ENCODE measurements at places on chromosomes 1 and 21.

DNA sequence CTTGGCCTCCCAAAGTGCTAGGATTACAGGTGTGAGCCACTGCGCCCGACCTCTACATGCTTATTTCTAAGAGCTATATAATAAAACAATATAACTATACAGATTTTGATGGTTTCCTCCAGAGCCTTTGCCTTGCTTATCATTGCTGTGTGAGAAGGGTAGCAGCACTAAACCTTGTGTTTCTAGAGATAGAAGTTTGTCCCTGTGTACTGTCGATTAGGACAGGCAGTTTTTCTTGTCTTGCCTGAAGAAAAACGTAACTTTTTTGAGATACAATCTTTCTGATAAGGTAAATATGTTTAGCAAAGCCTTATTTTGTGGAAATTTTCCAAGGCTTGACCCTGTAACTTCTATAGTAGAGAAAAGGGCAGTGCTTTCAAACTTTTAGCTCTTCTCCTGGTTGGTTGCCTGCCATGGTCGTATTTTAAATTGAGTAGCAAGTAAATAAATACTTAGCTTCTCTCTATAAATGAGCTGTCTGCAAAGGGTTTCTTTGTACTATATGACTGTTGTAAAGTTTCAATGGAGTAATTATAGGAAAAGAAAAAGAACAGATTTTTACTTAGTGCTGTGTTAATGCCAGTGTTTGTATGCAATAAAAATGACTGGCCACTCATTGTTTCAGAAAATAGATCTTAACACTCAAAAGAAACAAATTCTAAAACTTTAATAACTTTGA lies 86.4 kb upstream of the CACYBP start:
- DNase-seq, result no peak

DNA sequence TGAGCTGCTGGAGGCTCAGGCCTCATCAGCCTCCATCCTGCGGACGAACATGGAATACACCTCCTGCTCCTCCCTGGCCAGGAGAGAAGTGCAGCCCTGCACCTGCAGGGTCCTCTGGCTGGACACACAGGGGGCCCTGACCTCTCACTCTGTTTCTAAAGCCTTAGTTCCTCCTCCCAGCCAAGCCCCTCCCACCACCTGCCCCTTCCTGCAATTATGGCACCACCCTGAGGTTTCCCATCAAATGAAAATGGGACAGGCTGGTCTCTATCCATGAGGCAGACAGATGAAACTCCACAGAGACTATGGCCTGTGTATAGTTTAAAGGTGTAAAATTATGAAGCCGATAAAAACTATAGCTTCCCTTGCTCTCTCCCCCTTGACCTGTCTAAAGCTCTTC lies 42.6 kb downstream of the CACNA1S start:
- DNase-seq, result no peak

DNA sequence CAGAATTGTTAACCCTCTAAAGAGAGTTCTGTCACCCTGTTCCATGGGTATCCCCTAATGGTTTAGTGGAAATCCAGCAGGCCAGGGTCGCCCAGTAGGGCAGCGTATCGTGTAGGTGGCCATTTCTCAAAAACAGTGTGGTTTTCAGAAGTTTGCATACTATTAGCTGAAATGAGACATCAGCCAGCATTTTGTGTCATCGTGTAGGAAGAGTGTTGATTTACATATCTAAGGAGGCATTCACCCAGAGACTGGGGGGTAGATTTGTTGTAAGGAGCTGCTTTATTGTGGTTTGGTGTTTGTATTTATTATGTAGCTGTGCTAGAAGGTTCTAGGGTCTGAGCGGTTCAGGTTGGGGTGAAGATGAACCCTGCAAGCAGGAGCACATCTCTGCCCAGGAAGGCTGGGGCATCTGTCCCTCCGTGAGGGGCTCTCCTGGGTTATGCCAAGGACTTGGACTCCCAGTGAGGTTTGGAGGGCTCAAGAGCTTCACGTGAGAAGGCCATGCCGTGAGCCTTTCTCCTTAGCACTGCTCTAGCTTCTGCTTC lies 174.4 kb downstream of the PGBD5 start:
- DNase-seq, result no peak

GRCh38 chr1:43532716-43533115 lies 2.0 kb downstream of the PTPRF start:
- no peak for DNase-seq

DNA sequence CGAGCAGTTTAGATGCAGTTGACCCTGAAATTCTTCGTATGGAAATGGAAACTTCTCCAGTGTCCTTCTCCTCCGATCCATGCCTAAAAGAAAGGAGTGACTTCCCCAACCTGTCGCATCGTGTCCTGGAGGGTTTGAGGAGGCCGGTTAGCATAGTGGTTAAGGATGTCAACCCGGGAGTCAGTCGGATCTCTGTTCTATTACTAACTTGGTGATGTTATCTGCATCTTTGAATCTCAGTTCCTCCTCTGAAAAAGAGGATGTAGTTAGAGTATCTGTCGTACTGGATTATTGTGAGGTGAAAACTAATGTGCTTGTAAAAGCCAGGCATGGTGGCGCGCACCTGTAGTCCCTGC lies 684 bp downstream of the ZBTB8B start:
- DNase-seq, result no peak

DNA sequence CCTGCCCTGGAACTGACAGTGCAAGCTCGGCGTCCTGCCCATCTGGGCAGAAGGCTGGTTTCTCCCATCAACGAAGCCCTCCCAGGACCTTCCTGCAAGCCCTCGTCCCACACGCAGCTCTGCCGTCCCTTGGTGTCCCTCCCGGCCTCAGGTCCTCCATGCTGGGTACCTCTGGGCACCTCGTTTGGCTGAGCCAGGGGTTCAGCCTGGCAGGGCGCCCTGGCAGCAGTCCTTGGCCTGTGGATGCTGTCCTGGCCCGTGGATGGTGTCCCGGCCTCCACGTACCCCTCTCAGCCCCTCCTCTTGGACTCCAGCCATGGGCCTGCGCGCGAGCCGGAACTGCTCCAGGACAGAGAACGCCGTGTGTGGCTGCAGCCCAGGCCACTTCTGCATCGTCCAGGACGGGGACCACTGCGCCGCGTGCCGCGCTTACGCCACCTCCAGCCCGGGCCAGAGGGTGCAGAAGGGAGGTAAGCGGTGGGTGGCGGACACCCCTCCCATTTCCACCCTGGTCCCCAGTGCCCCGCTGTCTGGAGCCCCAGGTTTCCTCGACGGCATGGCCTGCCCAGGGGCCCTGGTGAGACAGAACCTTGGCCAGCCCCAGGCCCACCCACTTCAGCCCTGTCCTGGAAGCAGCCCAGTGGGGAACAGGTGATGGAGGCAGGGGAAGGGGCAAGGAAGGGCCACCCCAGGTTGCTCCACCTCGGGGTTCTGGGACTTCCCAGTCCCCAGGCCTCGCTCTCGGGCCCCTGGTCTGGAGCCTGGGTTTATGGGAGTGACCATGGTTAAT lies 3.5 kb downstream of the TNFRSF14 start:
- no peak for DNase-seq

- no peak for DNase-seq
These were observed 14.3 kb downstream of the ATF3 start for GRCh38 chr1:212622906-212623305.

GRCh38 chr21:42080788-42081083 lies 9.6 kb downstream of the UMODL1 start:
- DNase-seq, result no peak

- no peak for DNase-seq
These were observed 707.8 kb downstream of the USP25 start for GRCh38 chr21:16437586-16437985.

GRCh38 chr1:209328196-209328595 lies 255.3 kb upstream of the CAMK1G start:
- DNase-seq, result no peak

GRCh38 chr1:226046240-226046639 lies 16.3 kb upstream of the H3-3A start:
- no peak for DNase-seq

DNA sequence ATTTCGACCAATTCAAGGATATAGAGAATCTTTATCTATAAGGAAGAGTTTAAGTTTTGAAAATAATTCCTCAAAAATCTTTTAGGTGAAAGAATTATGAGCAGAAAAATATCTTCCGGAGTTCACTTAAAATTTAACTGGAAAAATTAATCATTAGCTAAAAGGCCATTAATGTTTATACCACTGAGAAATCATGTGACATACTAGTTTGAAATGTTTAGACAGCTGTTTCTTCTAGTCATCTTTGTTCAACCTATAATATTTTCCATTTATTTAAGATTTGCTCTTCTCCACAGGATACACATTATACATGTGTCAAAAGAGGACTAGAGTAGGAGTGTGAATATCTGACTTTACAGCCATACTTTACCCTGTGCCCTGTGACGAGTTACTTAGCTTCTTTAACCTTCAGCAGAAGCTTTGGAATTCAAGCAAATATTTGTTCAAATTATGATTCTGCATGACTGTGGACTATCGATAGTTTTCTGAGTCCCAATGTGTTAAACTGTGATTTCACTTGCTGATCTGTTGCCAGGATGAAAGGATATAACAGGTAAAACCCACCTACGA lies 374.8 kb downstream of the BRINP3 start:
- no peak for DNase-seq

GRCh38 chr1:208523007-208523406 lies 278.8 kb upstream of the PLXNA2 start:
- DNase-seq, result no peak

- no peak for DNase-seq
These were observed 66.1 kb downstream of the CD2 start for GRCh38 chr1:116820369-116820768.

DNA sequence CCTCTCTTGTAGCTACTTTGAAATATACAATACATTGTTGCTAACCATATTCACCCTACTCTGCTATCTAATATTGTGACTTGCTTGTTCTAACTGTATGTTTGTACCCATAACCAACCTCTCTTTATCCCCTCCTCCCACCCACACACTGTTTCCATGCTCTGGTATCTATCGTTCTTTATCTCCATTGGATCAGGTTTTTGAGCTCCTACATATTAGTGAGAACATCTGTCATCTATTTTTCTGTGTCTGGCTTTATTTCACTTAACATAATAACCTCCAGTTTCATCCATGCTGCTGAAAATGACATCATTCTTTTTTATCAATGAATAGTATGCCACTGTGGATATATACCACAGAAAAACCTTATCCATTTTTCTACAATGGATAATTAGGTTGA lies 1230.1 kb downstream of the PLA2G4A start:
- no peak for DNase-seq

DNA sequence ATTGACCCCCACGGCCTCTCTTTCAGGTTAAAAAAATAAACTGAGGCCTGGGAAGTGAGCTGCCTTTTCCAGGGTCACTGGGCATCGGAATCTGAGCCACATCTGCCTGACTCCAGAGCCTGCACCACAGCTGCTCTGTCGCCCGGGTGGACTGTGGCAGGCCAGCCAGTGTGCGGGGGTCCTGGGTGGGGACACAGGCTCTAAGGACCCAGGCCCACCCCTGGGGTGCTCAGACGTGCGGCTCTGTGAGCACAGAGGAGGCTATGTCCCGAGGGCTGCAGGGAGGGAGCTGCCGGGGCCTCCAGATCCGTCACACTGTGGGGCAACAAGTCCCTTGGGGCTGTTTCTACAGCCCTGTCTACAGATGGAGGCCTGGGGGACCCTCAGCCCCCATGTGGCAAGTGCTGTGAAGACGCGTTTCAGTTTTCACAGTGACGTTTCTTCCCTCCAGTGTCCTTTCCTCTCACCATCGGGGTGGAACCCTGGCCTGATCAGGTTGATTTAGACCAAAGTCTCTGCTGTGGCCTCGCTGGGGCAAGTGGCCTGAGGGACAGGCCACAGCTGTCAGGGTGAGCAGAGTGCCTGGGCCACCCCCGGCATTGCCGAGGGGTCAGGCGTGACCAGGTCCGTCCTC lies 39.2 kb upstream of the ACTRT2 start:
- no peak for DNase-seq

GRCh38 chr21:37550157-37550556 lies 183.6 kb downstream of the DYRK1A start:
- no peak for DNase-seq

GRCh38 chr1:9282696-9282955 lies 10.1 kb upstream of the SPSB1 start:
- DNase-seq, result no peak

- no peak for DNase-seq
These were observed 271.9 kb downstream of the HHAT start for GRCh38 chr1:210600421-210601159.

- DNase-seq, result no peak
These were observed 37.7 kb upstream of the MAP10 start for GRCh38 chr1:232767305-232768074.

DNA sequence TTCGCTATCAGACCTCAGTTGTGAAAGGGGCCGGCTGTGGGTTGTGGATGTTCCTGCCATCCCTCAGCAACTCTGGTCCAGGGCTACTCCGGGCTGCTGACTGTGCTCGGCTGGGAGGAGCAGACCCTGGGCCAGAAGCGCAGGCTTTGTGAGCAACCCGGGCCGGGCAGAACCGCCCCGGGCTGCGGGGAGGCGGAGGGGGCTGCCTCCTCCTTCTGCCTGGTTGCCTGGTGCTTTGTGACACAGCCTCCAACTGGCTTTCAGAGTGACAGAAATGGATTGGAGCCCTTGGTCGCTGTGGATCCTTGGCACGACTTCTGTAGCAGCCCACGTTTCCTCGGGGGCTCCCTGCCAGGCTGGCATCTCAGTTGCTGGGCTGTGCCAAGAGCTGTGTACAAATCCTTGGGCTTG lies 10.0 kb downstream of the DRAXIN start:
- DNase-seq, result no peak

- DNase-seq, result peak; percentile 18
These were observed 18.6 kb upstream of the RGS8 start for GRCh38 chr1:182702826-182703524.

DNA sequence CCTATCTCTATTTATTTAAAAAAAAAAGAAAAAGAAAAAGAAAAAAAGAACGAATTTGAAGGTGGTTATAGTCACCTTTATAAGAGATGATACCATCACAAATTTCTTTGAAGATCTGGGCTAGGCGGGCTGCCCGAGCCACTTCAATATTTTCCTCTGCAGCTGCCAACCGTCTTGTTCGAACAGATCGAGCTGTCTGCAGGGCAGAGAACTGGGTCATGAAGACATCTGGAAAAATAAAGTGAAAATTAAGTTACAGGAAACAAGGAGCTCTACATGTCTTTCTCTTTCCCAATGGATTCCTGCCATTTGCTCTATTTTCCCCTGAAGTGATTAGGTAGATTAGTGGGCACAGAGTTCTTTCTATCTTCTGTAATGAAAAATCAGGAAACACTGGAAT lies 31.9 kb downstream of the RUSC1 start:
- DNase-seq, result no peak

DNA sequence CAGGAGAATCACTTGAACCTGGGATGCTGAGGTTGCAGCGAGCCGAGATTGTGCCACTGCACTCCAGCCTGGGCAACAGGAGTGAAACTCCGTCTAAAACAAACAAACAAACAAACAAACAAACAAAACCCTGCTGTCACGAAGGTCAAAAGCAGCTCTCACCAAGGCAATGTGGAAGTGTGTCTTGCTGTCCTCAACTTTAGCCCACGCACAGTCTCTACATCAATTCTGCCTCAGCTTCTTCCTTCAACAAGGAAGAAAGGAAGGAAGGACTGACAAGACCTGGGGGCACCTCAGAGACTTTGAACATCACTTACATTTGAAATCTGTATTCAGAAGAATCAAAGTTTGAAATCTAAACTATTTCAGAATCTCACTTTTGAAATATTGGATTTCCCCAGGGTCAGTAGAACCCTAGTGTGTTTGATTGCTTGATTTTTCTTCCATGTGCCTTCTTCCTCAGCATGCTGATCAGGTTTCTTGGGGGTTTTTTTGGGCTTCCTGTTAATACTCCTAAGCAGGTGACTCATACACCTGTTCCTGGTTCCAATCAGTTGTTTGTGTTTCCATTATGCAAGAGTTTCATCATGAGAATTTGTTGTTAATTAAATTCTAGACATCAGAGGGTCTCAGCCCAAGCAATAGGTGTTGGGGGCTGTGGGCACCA lies 6.5 kb upstream of the CSTB start:
- no peak for DNase-seq

All from NCI-H1417 treated with DMSO at 0.1 percent for 48 hours (cell line).